GM10248 (cell line): ENCODE measurements at places on chromosomes 13 and 19.

- no peak for DNase-seq
Observed at GRCh38 chr19:55439052-55439451, 4.0 kb downstream of the SHISA7 start.

DNA sequence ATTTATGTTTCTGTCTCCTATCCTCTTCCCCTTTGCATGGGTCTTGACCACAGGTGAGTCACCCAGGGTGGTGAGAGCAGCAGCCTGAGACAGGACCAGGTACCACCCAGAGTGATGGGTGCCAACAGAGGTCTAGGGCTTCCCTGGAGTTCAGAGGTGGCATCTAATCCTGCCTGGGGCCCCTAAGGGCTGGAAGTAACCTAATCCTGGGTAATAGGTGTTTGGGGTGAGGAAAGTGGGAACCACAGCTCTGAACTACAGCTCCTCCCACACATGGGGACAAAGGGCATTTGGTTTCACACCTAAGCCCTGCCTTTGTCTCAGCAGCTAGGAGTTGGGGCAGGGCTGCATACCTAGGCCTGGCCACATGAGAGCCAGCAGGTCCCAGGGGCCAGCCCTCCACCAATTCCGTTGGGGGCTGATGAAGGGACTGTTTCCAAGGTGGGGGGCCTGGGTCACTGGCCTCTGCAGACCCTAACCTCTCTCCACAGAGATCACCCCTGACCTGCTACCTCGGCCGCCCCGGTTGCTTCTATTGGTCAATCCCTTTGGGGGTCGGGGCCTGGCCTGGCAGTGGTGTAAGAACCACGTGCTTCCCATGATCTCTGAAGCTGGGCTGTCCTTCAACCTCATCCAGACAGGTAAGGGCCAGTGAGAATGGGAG is 8.0 kb downstream of the SPHK2 start:
- no peak for DNase-seq

GRCh38 chr19:31641591-31641990 is 292.4 kb upstream of the TSHZ3 start:
- no peak for DNase-seq

DNA sequence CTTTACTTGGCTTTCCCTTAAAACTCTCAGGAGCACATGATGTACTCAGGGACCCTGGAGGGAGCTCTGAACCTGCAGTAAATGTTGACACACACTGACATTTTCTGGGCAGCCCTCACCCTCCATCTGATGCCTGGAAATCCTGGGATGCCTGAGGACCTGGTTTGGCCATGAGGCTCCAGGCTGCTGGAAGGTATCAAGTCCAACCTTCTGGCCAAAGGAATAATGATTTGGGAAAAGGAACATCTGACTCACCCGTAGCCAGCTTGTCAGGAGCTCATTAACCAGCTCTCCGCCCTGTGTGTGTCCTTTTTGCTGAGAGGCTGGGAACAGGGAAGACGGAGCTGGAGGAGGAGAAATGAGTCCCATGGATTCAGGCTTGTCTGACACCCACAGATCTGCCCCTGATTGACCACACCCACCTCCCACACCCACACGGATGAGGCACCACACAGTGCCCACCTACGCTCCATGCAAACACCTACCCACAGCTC is 10.3 kb downstream of the ZNF558 start:
- DNase-seq, result no peak

DNA sequence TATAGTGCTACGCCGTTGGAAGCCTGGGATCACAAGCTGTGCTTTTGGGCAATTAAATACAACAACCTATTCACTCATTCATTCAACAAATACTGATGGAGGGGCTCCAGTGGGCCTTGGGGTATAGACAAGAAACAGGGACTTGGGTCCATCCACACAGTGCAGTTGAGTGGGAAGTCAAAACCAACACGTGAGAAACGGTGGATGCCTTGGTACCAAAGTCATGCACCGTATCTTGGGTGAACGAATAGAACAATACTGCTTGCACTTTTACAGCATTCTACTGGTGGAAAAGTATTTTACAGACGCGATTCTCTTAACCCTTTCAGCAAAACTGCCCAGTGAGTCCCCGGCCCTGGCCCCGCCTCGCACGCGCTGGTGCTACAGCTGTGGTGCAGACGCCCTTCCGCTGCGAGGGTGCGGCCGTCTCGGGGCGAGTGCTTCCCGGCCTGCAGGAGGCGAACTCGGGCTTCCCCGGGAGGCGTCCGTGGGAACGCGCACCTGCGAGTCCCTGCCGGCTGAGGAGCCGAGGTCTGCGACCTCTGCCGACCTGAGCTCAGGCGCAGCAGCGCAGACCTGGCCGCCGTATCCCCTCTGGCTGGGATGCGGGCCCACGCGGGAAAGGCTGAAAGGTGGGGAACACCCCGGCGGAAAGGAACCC is 8.3 kb downstream of the TNFRSF19 start:
- peak; percentile 74 for DNase-seq

GRCh38 chr19:16834747-16835146 is 5.5 kb downstream of the SIN3B start:
- no peak for DNase-seq

DNA sequence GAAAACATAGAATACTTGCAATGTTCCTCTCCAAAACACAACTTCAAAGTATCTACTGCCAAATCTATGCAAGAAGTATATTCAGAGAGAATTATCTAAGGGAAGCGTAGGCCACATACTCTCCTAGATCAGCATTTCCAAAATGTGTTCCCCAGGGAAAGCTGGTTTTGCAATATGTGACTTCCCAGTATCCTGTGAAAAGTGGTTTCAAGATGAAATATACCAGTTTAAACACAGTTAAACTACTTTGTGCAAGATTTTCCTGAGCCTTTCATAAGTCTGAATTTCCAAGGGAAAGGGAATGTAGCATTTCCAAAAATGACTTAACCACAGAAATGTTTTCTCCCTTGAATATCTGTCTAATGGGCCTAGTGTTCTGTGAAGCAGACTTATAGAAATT is 7.6 kb downstream of the STARD13 start:
- no peak for DNase-seq

- DNase-seq, result no peak
Observed at GRCh38 chr13:84029396-84029795, 147.1 kb upstream of the SLITRK1 start.

DNA sequence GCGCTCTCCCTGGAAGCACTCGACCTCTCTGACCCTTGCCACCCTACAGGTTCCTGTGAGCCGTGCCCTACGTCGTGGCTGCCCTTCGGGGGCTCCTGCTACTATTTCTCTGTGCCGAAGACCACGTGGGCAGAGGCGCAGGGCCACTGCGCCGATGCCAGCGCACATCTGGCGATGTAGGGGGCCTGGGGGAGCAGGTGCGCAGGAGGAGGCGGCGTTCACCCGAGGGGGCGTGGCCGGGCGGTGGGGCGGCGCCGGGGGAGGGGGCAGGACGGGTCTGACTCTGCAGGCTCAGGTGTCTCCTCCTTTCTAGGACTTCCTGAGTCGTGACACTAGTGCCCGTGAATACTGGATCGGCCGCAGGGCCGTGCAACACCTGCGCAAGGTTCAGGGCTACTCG is 26.4 kb downstream of the CLEC4M start:
- DNase-seq, result no peak

DNA sequence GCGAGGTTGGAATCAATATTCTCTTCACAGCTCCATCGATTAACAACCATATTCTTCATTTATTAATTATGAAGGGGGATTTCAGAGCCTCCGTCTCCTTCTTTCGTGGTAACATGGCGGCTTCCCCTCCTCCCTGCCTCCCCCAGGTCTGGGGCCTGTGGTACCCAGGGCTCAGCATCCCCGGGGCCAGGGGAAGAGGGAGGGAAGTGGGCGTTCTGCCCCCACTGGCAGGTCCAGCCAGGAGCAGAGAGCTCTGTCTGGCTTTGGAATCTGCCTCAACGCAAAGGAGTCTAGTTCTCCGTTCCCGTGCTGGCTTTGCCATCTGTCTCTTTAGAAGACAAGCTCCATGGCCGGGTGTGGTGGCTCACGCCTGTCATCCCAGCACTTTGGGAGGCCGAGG is 37.8 kb upstream of the ONECUT3 start:
- no peak for DNase-seq

DNA sequence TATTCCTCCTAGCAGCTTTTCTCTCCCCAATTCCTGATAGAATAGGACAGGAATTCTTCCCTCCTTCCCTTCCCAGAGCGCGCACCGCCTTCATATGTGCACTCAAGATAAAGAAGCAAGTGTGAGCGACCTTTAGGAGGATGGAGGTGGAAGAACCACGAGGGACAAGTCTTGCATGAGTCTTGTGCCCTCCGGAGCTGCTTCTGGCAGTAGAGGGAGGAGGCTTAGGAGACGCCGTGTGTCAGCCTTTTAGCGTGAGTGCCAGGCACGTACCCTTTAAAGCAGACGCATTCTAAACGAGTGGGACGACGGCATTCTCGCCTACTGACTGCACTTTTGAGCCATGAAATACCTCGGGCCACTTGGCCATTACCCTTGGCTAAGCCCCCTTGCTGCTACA is 95.4 kb upstream of the RAP2A start:
- no peak for DNase-seq

DNA sequence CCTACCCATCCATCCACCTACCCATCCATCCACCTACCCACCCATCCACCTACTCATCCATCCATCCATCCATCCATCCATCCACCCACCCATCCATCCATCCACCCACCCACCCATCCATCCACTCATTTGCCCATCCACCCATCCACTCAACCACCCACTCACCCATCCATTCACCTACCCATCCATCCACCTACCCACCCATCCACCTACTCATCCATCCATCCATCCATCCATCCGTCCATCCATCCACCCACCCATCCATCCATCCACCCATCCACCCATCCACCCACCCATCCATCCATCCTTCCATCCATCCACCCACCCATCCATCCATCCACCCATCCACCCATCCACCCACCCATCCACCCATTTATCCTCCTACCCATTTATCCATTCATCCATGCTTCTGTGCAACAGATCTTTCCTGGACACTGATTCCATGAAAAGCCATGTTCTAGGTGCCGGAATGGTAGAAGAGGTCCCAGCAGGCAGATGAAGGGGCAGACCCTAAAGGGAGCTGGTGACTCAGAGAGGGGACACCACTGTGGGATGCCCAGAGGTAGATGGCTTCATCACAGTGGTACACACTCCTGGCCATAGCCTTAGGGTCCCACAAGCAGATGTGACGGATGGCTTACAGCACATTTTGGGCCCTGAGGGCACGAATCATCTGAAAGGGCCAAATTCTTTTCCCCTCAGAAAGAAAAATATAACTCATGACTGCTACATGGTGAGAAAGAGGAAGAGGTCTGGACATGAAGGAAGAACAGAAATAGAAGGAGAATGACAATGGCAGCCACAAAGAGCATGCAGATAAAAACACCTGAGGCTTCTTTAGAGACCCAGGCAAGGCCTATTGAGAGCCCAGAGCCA is 76.0 kb downstream of the KCTD15 start:
- no peak for DNase-seq

GRCh38 chr19:30118760-30119159 is 176.7 kb downstream of the URI1 start:
- no peak for DNase-seq

DNA sequence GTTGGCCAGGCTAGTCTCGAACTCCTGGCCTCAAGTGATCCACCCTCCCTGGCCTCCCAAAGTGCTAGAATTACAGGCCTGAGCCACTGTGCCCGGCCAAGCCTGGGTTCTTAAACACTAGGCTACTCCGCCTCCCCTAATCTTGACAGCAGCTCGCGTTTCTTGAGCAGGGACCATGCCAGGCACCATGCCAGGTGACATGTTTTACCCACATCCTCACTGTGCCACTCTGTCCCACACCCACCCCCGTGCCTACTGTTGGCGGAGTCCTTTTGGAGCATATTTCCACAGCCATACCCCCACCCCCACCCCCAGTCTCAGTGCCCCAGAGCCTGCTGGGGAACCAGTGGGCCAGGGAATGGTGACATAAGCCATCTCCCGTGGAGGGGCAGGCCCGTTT is 98.8 kb downstream of the DPF1 start:
- DNase-seq, result no peak

GRCh38 chr13:79786176-79786575 is 305.2 kb downstream of the NDFIP2 start:
- no peak for DNase-seq

DNA sequence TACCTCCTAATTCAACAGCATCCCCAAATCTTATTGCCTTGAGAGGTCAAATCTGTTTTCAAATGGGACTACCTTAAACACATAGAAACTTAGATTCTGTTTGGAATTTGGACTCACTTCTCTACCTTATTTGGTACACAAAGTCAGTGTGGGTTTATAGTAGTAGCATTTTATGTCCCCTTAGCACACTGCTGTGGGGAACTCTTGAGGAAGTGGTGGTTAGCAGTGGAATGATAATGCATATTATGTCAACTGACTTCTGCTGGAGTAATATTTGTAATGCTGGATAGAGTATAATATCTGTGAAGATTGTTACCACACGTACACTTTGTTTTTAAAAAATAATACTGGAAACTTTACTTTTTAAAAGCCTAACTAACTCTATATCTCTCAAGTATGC is 386.3 kb downstream of the NDFIP2 start:
- DNase-seq, result no peak

GRCh38 chr13:30299786-30300185 is 7.6 kb downstream of the KATNAL1 start:
- no peak for DNase-seq

DNA sequence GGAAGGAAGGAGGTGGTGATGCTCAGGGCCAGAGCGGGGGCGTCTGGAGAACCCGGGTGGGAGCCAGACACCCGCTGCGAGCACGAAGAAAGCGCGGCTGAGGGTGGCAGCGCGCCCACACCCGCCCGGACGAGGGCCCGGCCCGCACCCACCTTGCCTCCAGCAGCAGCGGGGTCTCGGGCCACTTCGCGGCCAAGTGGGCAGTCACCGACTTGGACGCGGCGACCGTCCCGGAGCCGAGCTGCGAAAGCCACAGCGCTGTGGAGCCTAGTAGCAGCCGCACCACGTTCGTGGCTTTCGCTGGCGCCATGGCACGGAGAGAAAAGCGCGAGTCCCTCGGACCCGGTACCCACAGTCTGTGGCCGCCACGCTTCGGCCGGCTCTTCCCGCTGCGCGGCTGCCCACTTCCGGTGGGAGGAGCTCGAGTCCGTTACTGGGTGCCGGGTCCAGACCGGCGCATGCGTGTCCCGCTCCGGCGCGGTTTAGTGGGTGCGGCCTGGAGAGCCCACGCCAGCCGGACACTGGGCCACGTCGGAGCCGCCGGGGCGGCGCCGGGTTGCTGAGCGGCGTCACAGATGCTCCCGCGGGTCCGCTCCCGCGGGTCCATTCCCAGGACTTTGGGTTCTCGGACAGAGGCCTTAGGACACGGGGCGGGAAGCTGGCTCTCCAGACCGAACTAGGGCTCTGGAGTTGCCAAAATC is at the start of gene UGGT2:
Gene UGGT2 (minus strand): TSS at position 399 of the 701 bp plus-strand sequence. CDS start 89 bp downstream, at position 310.
- DNase-seq, result peak; percentile 98
